Activated CD4-positive, alpha-beta T cell treated with anti-CD3 and anti-CD28 coated beads for 48 hours (primary cell): ENCODE measurements at places on chromosomes 16 and 17.

DNA sequence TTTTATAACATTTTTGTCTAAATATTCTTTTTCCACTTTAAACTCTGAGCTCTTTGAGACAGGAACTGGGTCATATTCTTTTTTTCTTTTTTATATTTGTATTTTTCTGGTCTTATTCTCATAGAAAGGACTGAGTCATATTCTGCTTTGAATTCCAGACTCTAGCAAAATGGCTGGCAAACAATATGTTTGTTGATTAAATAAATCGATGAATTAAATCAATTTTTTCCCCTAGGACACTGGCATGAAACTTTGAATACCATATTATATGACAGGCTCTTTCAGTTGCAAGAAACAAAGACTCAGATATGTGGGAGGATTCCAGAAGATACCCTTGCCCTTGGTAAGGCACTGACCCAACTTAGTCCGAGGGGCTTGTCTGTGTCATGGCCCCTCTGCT, 3.1 kb upstream of the RGS9 start:
- DNase-seq, result no peak

- DNase-seq, result no peak
These were observed 359.8 kb upstream of the ERCC4 start for GRCh38 chr16:13560151-13560550.

DNA sequence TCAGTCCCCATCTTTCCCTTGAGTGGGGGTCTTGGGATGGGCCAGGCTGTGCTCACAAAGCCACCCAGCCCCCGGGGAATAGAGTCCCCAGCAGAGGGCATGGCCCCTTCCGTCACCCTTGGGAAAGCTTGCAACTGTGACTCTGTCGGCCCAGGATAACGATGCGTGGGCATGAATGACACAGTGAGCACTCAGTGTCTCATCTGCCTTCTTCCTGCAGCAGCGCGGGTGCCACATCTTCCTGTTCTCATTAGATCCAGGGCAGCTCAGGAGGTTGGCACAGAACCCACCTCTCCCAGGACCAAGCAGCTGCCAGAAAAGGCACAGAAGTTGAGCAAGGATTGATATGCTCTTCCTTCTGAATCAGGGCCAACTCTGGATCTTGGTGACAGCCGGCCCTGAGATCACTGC, 84.7 kb downstream of the MRC2 start:
- no peak for DNase-seq

GRCh38 chr17:45907750-45908395, 13.5 kb downstream of the MAPT start:
- no peak for DNase-seq

DNA sequence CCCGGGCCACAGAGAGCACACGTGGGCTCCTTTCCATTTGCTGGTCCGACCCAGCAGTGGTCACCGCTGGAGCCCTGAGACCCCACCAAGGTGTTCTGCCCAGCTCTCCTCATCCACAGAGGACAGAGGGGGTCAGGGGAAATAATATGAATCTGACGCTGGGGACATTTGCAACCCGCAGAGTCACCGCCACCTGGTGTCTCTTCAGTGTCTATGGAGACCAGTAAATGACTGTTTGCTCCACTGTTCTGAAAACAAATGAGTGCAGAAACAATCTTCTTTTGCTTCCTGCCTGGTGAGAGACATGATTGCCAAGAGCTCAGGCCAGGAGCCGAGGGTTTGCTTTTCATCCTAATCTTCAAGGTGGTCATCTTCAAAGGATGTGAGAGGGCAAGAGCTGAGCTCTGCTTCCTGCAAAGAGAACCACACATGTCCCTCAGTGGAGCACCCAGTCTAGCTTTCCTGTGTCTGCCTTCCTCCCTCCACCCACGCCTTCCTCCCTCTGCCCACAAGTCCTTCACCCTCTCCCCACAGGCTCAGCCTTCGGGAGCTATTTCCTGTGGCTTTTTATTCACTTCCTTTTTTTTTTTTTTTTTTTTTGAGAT, 14.7 kb upstream of the KLHDC4 start:
- DNase-seq, result peak; percentile 71

GRCh38 chr16:30122604-30123160, 338 bp downstream of the MAPK3 start:
- DNase-seq, result peak; percentile 18

- no peak for DNase-seq
These were observed 231.6 kb upstream of the RBFOX1 start for GRCh38 chr16:7101054-7101453.

DNA sequence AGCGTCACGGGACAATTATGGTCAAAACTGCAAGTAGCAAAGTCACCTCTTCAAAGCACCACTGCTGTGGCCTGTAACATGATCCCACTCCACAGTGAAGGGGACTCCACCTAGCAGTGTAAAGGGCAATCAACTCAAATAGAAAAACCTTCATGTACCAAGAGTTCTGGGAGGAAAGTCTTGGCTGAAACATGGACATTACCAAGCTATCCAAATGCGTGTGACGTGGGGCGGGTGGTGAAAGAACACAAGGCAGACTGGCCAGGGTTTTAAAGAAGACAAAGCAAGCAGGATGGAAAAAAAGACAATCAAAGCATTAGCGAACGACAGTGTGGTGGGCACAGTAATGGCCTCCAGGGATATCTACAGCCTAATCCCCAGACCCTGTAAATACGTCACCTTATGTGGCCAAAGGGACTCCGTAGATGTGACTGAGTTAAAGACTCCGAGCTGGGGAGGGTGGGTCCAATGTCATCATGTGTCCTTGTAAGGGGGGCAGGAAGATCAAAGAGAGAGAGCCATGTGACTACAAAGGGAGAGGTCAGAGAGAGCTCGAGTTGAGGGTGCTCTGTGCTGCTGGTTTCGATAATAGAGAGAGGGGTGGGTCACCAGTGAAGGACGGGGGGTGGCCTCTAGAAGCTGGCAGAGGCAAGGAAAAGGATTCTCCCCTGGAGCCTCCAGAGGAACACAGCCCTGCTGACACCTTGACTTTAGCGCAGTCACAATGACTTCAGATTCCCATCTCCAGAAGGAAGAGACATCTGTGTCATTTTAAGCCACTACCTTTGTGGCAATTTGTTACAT, 6.0 kb downstream of the HSDL1 start:
- peak; percentile 54 for DNase-seq

- DNase-seq, result no peak
These were observed 59.2 kb downstream of the MRM3 start for GRCh38 chr17:841313-841712.

GRCh38 chr16:58041628-58041955, 16.0 kb downstream of the MMP15 start:
- no peak for DNase-seq

DNA sequence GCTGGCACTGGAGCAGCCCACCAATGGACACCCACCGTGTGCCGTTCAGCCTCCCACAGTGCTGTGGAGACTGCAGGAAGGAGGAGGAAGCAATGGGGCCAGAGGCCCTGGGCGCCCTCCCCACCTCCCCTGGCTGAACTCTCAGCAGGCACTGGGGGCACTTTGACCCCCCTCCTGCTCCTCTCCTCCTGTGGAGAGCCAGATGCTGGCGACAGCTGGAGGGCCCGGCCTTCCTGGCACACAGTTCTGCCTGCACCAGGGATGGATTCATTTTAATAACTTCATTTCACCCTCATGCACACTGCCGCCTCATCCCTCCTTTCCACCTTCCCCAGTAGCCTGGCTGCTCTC, 6.0 kb downstream of the NXPH3 start:
- DNase-seq, result no peak
